ENCODE measurements at places on chromosomes 6 and 20.

- DNase-seq, result no peak
Measured at GRCh38 chr6:37524025-37524969, 24.6 kb upstream of the CCDC167 start.

DNA sequence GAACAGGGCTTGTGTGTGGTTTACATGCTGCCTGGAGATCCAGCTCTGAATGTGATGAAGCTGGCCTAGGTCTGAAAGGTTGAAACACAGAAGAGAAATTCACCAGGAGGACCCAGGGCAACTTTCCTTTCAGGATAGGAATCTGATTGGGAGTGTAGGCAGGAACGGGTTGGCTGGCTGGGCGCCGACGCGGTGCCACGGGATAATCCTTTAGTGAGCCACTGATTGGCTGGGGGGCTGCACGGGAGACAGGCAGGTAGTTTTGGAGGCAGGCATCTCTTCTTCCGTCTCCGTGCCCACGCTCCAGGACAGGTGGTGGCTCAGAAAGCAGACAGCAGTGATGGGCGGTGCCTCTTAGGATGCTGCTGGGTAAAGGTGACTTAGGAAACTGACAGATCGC, 294.6 kb downstream of the CDH4 start:
- DNase-seq, result no peak

DNA sequence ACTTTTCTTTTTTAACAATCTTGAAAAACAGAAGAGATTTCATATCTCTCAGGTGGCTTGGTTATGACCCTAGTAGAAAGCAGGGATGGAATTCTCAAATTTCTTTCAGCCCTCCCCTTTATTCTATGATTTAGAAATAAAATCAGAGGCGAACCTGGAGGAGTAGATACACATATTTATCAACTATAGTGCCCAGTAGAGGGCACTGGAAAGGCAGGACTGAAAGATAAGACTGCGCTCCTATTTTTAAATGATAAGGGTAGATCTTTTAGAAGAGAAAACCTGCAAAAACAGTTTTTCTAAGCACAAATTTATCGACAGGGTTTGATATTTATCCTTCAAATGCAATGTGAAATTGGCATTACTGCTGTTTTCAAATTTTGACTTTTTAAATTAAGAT, 1296.6 kb downstream of the EPHA7 start:
- no peak for DNase-seq

DNA sequence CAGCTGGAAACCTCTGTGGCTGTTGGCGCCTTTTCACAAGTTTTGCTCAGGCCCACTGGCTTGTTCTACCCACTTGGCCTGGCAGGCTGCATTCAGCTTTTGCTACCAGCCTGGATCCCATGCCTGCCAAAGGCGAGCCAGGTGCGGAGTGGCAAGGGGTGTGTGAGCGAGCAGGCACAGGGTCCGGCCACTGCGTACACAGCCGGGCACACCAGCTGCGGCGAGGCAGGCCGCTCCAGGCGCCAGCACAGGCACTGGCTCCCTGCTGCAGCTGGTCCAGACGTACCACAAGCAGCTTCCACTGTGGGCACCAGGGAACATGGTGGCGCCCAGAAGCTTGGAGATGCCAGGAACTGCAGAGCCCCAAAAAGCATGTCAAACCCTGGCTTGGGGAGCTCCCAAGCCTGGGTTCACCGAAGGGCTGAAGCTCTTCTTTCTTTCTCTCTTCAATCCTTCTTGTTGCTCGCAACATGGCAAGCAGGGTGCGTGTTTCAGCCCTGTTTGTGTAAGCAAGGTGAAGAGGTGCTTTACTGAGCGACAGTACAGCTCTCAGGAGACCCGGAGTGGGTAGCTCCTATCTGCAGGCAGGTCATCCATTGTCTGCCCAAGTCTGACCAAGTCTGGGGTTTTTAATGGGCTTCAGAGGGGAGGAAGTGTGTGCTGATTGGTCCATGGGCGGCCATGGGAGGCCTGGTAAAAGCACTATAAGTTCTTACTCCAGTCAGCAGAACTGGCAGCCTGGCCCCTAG, 32.6 kb upstream of the GRM4 start:
- no peak for DNase-seq

DNA sequence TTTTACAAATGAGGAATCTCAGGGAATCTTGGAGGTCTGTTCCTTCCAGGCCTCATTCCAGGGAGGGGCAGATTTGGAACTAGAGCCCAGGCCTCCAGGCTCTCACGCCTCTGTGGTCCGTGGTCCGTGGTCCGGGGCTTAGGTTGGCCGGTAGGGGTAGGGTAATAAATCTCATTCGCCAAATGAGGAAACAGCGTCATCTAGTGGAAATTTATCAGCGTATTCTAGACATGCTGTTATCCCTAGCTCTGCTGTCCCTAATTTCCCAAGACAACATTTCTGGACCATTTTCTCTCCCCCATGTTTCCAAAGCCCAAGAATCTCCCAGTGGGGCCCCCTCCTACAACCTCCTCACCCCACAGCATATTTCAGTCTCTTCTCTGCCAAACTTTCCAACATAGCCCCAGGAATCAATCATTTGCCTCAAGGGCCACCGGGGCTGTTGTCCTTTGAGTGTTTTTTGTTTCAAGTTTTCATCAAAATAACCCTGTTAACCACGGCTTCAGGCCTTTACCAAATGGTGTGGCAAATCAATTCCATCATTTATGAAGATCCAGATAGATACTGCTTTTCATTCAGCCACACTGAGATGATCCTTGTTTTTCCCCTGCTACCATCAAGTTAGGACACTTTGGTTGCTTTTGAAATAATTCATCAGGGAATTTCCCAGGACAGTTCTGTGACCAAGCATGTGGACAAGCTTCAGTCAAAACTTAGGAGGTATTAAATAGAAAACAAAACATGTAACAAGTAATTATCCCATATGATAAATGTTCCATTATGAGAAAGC, 126.8 kb downstream of the ALDH8A1 start:
- DNase-seq, result no peak

- DNase-seq, result no peak
Measured at GRCh38 chr6:11275598-11275997, 43.1 kb upstream of the NEDD9 start.

DNA sequence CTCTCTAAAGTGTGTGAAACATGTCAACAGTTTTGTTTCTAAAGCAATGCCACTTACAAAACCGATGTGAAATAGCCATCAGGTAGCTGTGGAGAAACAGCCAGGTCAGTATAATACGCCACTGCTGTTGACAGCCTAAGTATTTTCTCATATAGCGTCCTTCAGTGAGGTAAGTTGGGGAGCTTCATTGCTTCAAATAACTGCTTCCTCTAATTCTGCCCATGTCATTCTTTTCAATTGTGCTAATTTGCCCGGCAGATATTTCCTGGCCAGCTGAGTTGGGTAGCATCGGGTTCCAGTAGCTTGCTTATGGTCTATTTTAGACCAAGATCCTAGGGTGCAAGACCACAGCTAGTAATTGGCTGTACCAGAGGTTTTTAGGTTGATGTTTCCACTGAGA, 2.1 kb upstream of the ARMC2 start:
- no peak for DNase-seq

DNA sequence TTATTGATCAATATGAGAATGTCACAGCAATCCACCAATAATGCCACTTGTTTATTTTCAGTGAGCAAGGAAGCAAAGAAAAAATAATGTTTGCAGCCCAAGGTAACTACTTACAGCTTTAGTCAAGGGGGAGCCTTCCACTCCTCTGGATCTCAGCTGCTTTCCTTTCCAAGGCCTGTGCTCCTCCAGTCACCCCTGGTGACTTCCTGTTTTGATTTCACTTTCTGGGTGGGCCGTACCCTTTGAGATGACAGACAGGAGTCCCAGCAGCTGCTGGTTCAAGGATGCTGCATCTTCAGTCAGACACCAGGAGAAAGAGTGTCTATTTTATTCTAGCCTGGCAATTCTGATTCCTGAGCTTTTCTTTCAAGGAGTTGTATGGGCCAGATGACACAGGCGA, 5.6 kb upstream of the VNN2 start:
- DNase-seq, result peak; percentile 32

GRCh38 chr20:25496968-25497401, 88.3 kb downstream of the NINL start:
- no peak for DNase-seq

DNA sequence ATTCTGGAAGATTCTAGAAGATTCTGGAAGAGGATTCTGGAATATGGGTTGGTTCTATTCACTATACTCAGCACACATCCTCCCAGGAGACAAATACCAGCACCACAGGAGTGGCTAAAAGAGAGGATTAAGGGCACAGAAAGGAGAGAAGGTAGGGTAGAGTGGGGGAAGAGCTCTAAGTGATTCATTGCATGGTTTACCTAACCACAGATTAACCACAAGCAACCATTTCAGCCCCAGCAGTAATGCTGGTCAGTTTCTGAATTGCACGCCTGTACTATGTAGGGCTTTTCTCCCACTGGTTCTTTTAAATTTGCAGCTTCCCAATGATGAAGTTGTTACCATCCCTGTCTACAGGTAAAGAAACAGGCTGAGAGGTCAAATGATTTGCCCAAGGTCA, 192.7 kb upstream of the PMEPA1 start:
- DNase-seq, result no peak

Measured in activated CD8-positive, alpha-beta memory T cell treated with anti-CD3 and anti-CD28 coated beads, Interleukin-2, amount 50 U/mL, for 4 hours (primary cell).